ENCODE measurements at places on chromosomes 16 and 17.

GRCh38 chr16:15487336-15488284, 53.2 kb downstream of the BMERB1 start:
- DNase-seq = no peak

- no peak for DNase-seq
Measured at GRCh38 chr16:25094596-25094995, 16.9 kb upstream of the LCMT1 start.

GRCh38 chr17:35377706-35378105, 4.3 kb upstream of the SLFN11 start:
- DNase-seq = no peak

GRCh38 chr16:24232936-24233335, 23.2 kb upstream of the CACNG3 start:
- no peak for DNase-seq

DNA sequence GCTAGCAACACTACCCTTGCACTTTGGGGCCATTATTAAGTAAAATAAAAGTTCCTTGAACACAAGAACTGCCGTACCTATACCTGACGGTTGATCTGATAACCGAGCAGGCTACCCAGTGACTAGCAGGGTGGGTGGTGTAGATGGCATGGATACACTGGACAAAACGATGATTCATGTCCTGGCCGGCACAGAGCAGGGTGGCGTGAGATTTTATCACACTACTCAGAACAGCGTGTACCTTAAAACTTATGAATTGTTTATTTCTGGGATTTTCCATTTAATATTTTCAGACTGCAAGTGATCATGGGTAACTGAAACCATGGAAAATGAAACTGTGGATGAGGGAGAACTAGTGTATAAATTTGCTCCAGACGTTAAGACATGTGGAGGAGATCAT, 41.0 kb upstream of the MSI2 start:
- DNase-seq = no peak

- DNase-seq = no peak
Measured at GRCh38 chr17:58960068-58960467, 146.6 kb downstream of the TRIM37 start.

DNA sequence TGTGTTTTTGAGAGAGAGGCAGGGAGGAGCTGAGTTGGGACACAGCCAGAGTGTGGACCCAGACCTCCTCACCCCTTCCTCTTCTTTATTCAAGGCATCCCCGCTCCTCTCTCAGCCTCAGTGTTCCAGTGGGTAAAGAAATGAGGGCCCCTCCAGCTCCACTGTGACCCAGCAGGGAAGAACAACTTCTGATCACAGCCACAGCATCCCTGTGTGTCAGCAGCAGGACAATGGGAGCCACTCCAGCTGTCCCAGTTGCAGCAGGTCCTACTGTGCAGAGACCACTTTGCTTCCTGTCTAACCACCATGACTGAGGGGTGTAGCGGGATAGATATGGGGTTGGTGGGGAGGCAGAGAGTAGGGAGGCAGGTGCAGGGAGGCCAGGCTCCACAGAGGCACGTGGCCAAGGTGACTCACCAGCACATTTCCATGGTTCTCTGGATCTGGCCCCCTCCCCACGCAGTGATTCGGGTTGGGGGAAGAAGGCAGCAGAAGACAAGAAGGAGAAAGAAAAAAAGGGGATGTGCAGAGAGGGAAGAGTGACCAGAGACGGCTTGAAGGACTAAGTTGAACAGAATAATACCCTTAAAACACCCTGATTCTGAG, 24.5 kb downstream of the PIK3R5 start:
- DNase-seq = peak; percentile 30

DNA sequence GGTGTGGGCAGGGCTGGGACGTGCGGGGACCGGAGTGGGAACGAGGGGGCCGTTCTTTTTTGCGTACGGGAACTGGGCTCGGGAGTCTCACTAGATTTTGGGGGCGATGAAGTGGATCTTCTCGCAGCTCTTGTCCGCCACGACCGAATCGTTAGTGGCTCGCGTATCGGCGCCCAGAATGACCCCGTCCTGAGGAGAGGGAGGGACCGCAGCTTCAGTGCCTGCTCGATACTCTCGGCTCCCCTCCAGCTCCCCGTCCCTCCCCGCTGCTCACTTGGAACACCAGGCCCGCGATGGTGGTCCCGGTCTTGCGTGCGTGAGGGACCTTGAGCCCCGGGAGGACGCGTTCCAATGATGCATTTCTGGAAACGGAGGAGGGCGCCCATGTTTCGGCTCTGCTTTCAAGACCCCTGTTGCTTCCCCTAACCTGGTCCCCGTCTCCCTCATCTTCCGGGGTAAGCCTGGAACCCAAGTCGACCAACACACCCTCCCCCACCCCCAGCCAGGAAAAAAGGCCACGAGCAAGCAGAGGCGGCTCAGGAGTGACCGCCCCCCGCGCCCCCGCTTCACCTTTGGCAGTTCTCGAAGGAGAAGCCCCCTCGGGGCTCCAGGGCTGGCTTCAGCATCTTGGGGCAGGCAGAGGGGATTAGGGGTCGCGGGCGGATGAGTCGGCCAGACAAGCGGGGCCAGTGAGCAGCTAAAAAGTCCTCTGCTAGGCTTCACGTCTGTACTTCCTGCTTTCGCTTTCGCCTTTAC, at the start of gene PSMB10:
TSS of gene PSMB10 (minus strand) at position 727 of the 756 bp plus-strand sequence. CDS start at position 626, 101 bp downstream.
- no peak for DNase-seq

DNA sequence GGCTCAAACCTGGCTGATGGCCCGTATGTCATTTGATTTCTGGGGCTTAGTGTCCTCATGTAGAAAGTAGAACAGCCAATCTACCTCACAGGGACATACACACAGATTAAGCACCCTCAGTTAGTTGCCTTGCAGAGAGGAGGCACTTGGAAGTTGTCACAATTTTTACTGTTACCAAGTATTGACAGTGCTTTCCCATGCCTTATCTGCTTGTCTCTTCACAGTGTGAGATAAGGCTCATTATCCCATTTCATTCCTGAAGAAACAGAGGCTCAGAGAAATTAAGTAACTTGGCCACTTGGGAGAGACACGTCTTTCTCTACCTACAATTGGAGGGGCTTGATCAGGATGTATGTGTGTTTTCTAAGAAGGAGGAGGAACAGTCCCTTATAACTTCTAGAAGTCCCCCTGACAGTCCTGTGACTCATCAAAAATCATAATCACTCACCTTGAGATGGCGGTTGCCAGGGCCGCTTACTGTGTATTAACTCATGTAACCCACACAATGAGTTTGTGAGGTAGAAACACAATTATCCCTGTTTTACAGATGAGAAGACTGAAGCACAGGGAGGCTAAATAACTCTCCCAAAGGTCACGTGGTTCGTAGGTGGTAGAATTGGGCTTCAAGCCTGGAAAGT, 56.9 kb upstream of the LHX1 start:
- no peak for DNase-seq

DNA sequence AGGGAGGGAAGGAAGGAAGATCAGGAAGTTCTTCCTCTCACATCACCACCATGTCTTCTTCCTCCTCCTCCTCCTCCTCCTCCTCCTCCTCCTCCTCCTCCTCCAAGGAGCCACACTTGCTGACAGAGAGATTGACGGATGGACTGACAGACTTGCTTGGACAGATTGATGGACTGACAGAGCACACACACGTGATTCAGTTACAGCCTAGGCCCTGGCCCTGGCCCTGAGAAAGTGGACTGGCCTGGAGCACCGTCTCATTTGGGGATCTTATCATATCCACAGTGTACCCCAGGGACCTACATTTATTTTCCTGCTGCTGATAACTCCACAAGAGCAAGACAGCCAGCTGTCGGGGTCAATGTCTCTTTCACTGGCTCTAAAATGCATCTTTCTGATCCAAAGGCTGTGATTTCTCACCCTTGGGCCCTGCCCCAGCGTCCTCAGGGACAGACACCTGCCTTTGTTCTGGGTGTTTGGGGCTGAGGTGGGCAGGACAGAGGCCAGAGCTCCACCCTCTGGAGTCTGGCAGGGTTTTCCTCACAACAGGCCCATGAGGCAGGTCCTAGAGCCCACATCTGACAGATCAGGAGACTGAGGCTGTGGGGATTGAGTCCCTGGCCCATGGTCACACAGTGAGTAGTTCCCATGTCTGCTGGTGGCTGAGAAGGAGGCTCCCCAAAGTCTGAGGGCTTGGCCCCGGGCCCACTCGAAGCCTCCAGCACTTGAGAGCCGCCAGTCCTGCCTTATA, 2.3 kb upstream of the P2RX1 start:
- DNase-seq = no peak

- DNase-seq = peak; percentile 83
Measured at GRCh38 chr16:10579965-10580882, at the start of gene EMP2. Gene EMP2 (minus strand): TSS chr16:10580598. CDS start chr16:10547617, 32,981 bp downstream.

- peak; percentile 43 for DNase-seq
Measured at GRCh38 chr17:46158323-46159296, 34.6 kb downstream of the KANSL1 start.

GRCh38 chr17:74272731-74273201, 1.3 kb upstream of the DNAI2 start:
- DNase-seq = no peak

DNA sequence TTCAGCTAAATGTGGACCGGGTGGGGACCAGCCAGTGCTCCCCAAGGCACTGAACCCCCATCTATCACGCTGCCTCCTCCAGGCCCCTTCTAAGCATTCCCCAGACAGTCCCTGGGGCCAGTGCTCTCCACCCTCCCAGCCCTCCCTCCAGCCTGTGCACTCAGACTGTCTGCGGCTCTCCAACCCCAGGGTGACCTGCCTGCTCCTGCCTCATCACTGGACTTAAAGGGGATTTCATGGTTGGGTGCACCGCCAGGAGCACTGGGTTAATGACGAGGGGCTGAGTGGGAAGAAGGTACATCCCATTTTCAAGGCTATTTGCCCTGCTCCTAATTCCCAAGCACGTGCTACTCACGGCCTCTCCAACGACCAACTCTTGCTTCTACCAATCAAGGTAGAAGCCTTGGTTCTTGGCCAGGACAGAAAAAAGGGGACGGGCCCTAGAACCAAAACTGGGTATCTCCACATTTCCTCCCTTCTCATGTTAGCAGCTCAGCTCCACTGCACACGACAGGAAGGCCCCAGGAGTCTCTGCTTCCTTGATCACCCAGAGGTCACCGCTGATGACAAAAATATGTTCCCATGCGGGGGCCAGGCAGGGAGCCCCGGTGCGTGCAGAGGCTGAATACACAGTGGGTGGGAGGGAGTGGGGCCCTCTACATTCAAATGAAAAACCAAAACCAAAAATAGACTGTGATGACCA, 3.5 kb upstream of the ABR start:
- DNase-seq = no peak

GRCh38 chr17:18257982-18258355, 569 bp downstream of the FLII start:
- peak; percentile 87 for DNase-seq

GRCh38 chr17:17132746-17133145, 73.4 kb downstream of the PLD6 start:
- DNase-seq = no peak

GRCh38 chr16:48310908-48311641, 63.7 kb upstream of the ABCC11 start:
- no peak for DNase-seq

GRCh38 chr17:58121925-58122324, 26.3 kb upstream of the OR4D1 start:
- DNase-seq = peak; percentile 53

GRCh38 chr17:65055708-65056638, 567 bp downstream of the GNA13 start:
- peak; percentile 51 for DNase-seq

GRCh38 chr16:89378947-89379771, 111.2 kb downstream of the ANKRD11 start:
- DNase-seq = no peak

DNA sequence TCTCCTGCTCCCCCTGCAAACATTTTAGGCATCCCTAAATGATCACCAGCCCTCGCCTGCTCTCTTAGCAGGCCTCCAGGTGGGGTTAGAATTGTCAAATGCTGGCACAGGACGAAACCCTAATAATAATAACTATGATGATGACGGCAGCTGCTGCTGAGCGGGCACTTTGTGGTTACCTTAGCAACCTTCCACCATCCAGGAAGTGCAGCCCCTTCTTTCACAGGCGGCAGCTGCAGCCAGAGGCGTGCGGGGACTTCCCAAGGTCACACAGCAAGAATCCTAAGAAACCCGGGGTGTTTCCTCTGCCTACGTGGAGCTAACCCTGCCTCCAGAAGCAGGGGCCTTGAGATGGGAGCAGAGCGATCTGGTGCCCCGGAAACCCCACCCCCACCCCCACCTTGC, 22.4 kb upstream of the EIF1 start:
- no peak for DNase-seq

DNA sequence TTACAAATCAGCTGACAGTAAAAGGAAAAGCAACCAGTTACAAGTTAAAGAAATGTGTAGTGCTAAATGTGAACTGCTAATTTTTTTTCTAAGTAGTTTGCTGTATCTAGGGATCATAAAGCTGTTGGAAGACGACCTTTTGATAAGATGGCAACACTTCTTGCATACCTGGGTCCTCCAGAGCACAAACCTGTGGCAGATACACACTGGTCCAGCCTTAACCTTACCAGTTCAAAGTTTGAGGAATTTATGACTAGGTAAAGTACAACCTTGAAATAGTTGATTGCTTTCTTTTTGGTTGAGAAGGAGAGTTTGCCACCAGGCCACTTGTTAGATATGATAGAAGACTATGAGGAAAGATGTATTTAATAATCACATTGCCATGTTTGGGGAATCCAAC, 35.4 kb downstream of the OMG start:
- DNase-seq = no peak

DNA sequence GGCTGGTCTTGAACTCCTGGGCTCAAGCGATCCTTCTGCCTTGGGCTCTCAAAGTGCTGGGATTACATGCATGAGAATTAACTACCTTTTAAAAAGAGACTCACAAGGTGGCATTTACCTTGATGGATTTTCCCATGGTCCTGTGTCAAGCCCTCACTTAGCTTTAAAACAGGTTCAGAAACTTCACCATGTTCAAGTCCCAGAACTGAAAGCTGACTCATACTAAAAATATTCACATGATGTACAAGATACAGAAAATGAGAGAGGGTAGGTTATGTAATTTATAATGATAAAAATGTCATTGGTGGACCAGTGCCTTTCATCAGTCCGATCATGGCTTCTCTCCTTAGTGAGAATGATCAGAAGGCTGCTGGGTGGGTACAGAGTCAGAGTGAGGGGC, 4.3 kb upstream of the AKAP1 start:
- DNase-seq = no peak

DNA sequence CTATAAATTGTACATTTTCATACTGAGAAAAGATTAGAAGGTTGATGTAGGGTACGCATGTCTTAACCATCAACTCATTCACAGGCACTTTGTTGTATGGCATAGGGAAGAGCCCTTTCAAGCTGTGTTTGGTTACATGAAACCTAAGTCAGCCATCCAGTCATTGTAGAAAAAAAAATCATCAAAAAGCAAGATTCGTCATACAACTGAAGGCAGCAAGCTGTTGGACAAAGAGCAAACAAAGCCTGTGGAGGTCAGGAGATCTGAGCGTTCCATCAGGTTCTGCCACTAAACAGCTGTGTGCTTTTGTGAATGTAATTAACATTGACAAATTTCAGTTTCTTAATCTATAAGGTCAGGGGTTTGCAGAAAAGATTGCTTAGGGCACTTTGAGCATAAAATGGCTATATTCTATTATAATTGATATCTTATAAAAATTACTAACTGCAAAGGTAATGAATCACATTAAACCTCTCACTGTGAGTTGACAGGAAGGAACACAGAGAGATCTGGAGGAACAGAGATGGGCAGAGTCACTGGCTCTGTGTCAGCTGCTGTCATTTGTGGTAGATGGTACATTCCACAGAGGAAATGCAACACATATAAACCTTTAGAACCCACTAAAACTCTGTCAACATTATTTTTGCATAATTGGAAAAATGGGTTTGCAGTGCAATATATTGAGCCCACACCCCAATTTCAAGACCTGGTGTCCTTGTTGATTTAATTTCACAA, 66.3 kb upstream of the MYOCD start:
- DNase-seq = no peak

- no peak for DNase-seq
Measured at GRCh38 chr16:55605754-55606336, 39.4 kb downstream of the CAPNS2 start.

- no peak for DNase-seq
Measured at GRCh38 chr16:69365901-69366300, 14.3 kb upstream of the TMED6 start.
